PC-9 (cell line): ENCODE measurements at places on chromosomes 2 and 18.
A peak's percentile ranks its signal among the peaks of the same experiment; 100 is the strongest.

DNA sequence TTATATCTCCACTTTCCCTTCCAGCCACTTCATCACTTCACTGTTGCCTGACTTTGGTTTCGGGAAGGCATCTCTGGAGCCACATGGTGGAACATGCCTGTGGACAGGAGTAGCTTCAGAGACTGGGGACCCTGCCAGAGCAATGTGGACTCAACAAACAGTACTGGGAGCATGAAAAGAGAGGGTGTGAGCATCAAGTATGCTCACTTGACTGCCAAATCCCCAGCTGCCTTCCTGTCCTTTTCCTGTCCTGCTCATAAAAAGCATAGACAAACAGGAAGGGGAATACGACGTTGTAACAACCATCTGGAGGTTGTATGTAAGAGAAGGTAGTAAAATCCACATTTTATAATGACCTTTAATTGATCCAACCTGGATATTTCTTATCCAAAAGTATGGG is 61.3 kb upstream of the CSRNP3 start:
- no peak for DNase-seq

- no peak for DNase-seq
Measured at GRCh38 chr18:61972389-61973264, 79.8 kb upstream of the RNF152 start.

- no peak for DNase-seq
Measured at GRCh38 chr2:222305516-222306392, 7.0 kb upstream of the PAX3 start.

DNA sequence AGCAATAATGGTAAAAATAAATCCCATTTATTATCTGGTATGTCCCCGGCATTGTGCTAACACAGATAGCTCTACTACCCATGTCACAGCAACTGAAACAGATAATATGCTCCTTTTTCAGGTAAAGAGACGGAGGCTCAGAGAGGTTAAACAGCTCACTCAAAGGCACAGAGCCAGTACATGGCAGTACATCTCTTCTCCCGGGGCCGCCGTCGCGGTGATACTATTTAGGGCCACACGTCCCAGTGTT is 693 bp upstream of the PDK1 start:
- no peak for DNase-seq

DNA sequence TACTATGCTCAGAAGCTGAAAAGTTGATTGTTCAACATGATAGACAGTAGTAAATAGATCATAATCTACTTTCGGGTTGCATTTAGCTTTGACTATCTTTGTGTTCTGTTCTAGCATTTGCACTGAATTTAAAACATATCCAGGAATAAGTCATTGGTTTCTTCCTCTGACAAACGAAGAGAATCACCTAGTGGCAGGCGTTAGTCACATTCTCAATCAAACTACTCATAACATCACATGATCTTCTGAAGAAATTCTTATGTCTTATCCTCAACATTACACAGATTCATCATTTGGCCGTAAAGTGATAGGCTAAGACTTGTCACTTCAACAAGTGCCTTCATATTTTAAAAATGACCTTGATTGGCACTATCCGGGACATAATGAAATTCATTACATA is 63.6 kb upstream of the TTC21B start:
- DNase-seq = no peak

GRCh38 chr18:65103864-65104263 is 646.9 kb upstream of the CDH7 start:
- DNase-seq = no peak

DNA sequence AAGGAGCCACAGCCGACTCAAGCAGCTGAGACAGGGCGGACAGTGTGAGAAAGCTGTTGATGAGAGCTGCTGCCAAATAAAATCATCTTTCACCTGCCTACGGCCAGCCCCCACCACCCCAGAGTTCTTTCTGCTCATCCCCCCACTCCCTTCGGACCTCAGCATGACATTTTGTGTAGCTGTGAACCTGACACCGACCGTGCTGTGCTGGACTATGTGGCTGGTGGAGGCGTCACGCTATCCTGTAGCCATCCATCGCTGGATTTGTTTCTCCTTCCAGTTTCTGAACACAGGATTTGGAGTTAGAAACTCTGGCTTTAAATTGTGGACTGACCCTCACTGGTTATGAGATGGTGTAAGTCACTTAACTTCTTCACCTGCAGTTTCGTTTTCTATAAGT is 317.3 kb downstream of the DCDC2C start:
- DNase-seq = no peak

GRCh38 chr2:176392744-176393414 is 123.6 kb downstream of the MTX2 start:
- no peak for DNase-seq

DNA sequence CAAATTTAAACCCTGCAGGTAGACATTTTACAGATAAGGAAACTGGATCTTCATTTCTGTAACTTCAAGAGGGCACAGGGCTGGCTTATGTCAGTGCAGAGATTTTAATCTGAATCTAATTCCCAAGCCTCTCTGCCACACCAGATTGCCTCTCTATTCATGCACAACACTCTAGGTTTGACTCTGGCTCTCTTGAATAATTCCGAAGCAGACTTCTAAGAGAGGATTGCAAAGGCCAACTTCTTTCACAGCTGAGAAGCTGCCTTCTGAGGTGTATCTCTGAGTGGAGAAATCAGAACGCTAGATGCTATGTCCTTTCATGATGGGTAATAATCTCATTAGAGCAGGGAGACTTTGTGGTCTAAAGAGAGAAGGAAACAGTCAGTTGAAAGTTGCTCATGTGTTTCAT is 20.1 kb upstream of the MGAT5 start:
- no peak for DNase-seq

GRCh38 chr18:3444954-3445353 is 5.0 kb upstream of the TGIF1 start:
- DNase-seq = no peak

GRCh38 chr2:42102024-42102590 is 54.3 kb downstream of the PKDCC start:
- peak; percentile 55 for DNase-seq

DNA sequence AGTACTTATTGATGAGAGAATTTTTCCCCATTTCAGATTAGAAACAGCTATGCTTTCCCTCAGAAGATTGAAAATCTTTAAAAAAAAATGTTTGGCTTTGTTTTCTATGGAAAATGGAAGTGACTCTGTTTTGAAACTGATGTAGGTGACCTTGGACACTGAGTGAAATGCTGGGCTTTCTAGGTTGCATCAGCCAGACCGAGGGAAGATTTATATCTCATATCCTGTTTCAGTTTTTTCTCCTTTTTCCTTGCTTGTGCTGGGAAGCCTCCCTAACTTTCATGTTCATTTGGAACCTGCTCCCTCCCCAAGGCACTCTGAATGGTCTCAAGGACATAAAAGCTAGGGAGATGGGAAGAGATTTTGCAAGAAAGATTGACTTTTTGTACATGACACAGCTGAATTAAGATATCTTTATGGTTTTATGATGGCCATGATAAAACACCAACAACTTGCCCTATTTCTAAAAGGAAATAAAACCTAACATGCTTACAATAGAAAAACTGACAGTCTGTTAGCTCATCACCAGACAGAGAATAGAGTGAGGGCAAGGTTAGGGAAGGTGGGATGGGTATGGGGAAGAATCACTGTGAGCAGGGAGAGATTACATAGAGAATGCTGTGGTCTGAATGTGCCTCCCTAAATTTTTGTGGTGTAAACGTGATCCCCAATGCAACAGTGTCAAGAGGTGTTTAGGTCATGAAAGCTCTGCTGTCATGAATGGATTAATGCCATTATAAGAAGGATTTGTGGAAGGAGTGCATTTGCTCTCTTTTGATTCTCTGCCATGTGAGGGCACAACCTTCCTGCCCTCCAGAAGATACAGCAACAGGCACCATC is 249.7 kb downstream of the TPGS2 start:
- DNase-seq = no peak

- no peak for DNase-seq
Measured at GRCh38 chr2:79114797-79115494, 5.3 kb upstream of the REG1A start.

- no peak for DNase-seq
Measured at GRCh38 chr2:161234627-161235026, 73.6 kb upstream of the PSMD14 start.

DNA sequence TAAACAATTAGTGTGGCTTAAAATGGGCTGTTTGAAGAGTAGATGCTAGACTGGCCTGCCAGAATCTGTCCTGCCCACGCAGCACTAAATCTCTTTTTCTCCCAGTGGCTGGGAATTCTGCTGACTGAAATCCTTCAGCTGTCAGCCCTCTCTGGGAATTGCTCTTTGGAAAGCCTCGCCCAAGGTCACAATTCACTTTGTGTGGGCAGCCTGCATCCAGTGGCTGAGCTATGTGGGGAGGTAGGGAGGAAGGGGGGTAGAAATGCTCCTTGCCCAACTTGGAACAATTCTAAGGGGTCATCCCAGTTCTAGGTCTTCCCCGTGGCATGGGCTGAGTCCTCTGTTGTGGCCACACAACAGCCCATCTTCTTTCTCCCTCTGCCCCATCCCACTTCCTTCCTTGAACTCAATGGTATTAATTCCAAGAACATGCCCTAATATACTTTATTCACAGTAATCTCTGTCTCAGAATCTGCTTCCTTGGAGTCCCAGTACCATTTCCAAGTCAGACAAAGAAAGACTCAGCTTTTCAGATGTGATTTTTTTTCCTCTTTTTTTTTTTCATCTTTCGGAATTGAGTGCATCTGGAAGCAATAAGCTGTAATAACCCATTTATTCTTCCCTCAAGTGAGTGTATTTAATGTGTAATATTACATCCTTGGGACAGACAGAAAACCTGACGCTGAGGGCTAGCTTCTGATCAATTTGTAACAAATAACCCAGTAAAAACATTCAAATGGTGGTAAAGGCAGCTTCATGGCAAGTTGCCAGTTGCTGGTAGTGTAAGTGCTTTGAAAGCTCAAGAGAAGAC is 189.4 kb downstream of the GPD2 start:
- DNase-seq = no peak

DNA sequence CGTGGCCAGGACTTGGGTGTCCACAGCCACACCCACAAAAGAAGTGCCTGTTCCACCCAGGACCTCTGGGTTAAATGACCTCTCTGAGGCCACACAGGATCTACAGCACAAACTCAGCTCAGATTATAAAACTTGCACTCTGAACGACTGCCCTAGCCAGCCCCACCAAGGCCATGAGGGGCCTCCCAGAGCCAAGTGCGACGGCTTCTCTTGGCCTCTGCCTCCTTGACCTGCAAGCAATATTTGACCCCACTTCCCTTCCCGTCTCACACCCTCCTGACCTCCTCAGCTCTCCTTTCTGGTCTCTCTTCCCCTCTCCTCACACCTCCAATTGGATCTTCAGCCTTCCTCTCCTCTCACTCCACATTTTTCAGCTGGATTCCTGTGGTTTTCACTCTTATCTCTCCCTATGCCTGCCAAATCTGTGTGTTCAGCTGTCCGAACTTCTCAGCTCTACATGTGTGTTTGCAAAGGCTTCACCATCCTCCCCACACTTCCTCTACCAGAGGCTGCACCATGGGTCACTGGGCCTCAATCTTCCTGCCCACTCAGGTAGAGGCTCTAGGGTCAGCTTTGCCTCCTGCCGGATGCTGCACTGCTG is 25.3 kb upstream of the STEAP3 start:
- DNase-seq = peak; percentile 59

DNA sequence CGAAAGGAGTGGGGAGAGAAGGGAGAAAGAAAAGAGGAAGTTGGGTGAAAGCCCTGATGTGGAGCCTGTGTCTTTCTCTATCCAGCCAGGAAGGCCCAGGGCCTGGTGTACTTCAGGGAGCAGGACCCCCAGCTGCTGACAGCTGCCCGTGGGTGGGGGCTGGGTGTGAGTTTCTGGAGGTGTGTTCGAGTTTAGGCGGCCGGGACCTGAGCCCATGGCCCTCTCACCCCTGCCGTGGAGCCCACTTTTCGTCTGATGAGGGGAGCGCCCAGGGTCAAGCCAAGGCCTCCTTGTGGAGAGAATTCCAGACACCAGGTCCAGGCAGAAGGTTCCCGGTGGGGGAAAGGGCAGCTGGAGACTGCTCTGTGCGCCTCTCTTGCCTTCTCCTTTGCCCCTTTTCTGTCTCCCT is 2.2 kb downstream of the SIX3 start:
- DNase-seq = no peak

- DNase-seq = no peak
Measured at GRCh38 chr2:175804122-175804521, 197.9 kb downstream of the LNPK start.

- DNase-seq = no peak
Measured at GRCh38 chr2:58502931-58503330, 261.8 kb upstream of the FANCL start.

DNA sequence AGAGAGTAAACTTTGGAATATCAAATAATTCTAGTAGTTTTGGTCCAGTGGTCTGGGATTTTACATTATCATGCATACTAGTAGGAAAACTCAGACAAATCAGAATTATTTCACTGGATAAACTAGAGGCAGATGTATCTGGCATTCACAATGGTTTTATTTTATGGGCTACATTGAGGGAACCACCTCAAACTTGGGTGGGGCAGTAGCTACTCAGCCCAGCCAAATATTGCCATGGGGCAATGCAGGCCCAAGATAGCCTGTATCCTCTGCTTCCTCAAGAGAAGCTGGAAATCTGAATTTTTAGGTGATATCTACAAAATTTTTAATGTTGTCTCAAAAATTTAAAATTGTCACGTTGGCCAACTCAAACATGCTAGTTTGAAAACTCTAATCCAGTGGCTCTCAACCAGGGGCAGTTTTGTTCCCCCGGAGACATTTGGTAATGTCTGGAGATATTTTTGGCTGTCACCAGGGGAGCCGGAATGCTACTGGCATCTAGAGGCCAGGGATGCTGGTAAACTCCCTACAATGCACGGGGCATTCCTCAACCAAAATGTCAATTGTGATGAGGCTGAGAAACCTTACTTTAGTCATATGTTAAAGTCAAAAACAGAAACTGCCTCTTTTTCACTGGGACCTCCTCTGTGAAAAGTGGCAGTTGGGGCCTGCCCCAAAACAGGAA is 172.8 kb upstream of the SPRED2 start:
- DNase-seq = no peak

- no peak for DNase-seq
Measured at GRCh38 chr2:202911203-202911511, 316 bp downstream of the WDR12 start.

DNA sequence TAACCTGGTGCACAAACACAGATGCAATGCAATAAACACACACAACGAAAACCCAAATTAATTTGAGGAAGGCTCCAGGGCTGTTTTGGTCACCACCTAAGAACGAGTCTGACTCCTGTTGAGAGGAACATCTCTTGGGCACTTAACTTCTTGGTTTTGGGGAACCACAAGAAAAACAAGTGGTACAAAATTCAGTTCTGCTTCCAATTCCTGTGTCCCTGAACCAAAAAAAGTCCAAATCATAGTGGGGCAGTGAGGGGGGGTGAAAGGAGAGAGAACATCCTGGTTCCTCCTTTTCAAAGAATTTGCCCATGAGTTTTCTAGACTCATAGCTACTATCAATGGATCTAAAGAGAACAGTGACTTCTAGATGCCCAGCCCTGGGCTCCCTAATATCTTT is 143.6 kb downstream of the COL4A4 start:
- no peak for DNase-seq

GRCh38 chr2:183579686-183580085 is 455.4 kb downstream of the NUP35 start:
- DNase-seq = no peak
